Spleen (tissue), 13 donors: ENCODE measurements at places on chromosomes 7 and 10. TPM values are rescaled to one million over a fixed set of nuclear protein-coding genes. Genes with fewer than 3 reads are reported as not detected.
A peak's percentile ranks its signal among the peaks of the same experiment; 100 is the strongest.

RSPH10B2 gene
- 0.50 TPM for total RNA-seq

C10orf120 gene
- not detected for total RNA-seq

ARHGEF5 gene
- total RNA-seq: 10.8 TPM

GNAT3 gene
- total RNA-seq: not detected

CDH23 gene
- total RNA-seq: 12.2 TPM

- peaks cover 29% of the 10 kb centered on the region for H3K4me1 ChIP-seq
- H3K36me3 ChIP-seq: no peaks in the 10 kb centered on the region
- DNase-seq: no peak
- peak within 1 kb of the TSS; percentile 85 for H3K27ac ChIP-seq
- no peaks in the 10 kb centered on the region for H3K27me3 ChIP-seq
These were observed at the start of gene FGFBP3 for GRCh38 chr10:91909117-91909677. TSS of gene FGFBP3 (minus strand) at chr10:91909486. CDS start at chr10:91908969, 517 bp downstream.

DNA sequence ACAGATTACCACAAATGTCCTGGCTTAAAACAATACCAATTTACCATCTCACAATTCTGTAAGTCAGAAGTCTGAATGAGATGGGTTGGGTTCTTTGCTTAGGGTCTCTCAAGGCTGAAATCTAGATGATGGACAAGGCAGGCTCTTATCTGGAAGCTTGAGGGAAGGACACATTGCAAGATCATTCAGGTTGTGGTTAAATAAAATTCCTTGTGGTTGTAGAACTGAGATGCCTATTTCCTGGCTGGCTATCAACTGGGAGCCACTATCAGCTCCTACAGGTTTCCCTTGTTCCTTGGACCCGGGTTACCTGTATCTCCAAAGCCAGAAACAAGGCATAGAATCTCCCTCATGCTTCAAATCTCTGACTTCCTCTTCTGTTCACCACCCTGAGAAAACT lies 148.4 kb downstream of the MDFIC start:
- DNase-seq: no peak
- H3K27me3 ChIP-seq: no peaks in the 10 kb centered on the region

- no peak overlapping the region for H3K4me3 ChIP-seq
- H3K27me3 ChIP-seq: no peaks in the 10 kb centered on the region
- H3K36me3 ChIP-seq: no peaks in the 10 kb centered on the region
These were observed 1.8 kb upstream of the METTL27 start for GRCh38 chr7:73844131-73844547.

DNA sequence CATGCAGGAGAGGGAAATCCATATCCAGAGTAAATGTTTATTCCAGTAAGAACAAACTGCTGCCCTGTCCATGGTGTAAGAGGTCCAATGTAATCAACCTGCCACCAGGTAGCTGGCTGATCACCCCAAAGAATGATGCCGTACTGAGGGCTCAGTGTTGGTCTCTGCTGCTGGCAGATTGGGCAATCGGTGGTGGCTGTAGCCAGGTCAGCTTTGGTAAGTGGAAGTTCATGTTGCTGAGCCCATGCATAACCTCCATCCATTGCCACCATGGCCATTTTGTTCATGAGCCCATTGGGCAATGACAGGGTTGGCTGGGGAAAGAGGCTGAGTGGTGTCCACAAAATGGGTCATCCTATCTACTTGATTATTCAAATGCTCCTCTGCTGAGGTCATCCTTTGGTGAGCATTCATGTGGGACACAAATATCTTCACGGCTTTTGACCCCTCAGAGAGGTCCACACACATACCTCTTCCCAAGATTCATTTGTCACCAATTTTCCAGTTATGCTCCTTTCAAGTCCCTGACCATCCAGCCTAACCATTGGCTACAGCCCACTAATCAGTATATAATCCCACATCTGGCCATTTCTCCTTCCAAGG lies 23.3 kb upstream of the PAPSS2 start:
- no peak for DNase-seq
- H3K4me1 ChIP-seq: no peaks in the 10 kb centered on the region
- H3K27me3 ChIP-seq: no peaks in the 10 kb centered on the region
- H3K27ac ChIP-seq: no peak overlapping the region
- no peaks in the 10 kb centered on the region for H3K36me3 ChIP-seq

- no peak overlapping the region for H3K27ac ChIP-seq
- no peaks in the 10 kb centered on the region for H3K36me3 ChIP-seq
- no peak overlapping the region for H3K4me3 ChIP-seq
These were observed 6.7 kb downstream of the COL1A2 start for GRCh38 chr7:94401428-94401814.

GRCh38 chr10:98077223-98077622 lies 46.8 kb upstream of the CRTAC1 start:
- H3K4me1 ChIP-seq: no peaks in the 10 kb centered on the region
- H3K36me3 ChIP-seq: no peaks in the 10 kb centered on the region
- H3K4me3 ChIP-seq: no peak overlapping the region
- no peak overlapping the region for H3K27ac ChIP-seq
- DNase-seq: no peak
